ENCODE measurements at places on chromosomes 1 and 21. TPM values are rescaled to one million over a fixed set of nuclear protein-coding genes. Genes with fewer than 3 reads are reported as not detected.

- H3K27me3 ChIP-seq: peaks cover 21% of the 10 kb centered on the region
- H3K36me3 ChIP-seq: no peaks in the 10 kb centered on the region
Observed at GRCh38 chr1:156666862-156667609, 10.2 kb downstream of the NES start.

DNA sequence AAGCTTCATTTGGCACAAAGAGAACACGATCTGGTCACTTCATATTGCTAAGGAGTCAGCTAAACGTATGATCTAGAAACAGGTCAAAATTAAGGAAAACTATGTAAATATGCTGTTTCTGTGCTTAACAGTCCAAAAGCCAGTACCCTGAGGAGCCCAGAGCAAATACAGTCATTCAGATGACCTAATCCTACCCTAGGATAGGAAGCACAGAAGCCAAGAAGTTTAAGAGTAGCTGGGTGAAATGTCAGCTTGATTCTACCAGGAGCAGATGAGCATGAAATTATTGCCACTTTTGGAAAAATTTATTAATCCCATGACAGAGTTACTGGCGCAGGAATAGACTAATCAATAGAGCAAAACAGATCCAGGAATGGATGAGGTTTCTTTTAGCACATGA lies 18.3 kb downstream of the SORT1 start:
- no peak overlapping the region for H3K4me3 ChIP-seq
- H3K27me3 ChIP-seq: peaks cover 4% of the 10 kb centered on the region
- peaks cover 17% of the 10 kb centered on the region for H3K4me1 ChIP-seq
- DNase-seq: no peak
- H3K36me3 ChIP-seq: peaks cover 5% of the 10 kb centered on the region
- no peak overlapping the region for H3K27ac ChIP-seq

DNA sequence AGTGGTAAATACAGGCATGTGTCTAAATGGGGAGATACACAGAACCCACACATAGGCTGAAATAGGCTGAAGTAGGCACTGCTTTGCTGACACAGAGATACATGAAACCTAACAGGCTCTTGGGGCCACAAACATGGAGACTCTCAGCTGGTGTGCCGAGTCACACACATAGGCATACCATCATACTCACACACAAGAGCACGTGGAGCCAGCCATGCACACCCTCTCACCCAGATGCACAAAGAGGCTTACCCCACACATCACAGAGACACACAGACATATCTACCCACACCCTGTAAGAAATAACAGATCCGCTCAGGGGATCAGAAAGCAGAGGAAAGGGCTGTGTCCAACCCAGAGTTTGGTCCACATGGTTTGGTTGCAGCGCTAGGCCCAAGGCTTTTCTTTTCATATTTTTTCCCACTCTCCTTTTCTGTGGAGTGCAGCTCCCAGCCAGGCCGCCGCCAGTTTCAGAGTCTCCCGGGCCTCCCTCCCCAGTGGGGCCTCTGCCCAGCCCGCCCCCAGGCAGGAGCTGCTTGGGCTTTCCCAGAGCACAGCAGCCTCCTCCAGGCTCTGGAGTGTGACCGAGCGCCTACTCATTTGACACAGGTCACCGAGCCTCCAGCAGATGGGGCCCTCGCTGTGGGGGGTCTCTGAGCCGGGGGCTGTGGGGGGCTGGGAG lies 3.9 kb upstream of the POU3F1 start:
- no peak for DNase-seq
- peaks cover 31% of the 10 kb centered on the region for H3K27me3 ChIP-seq
- no peak overlapping the region for H3K4me3 ChIP-seq
- H3K27ac ChIP-seq: no peak overlapping the region
- peaks cover 7% of the 10 kb centered on the region for H3K4me1 ChIP-seq

HLCS gene
- total RNA-seq: 13.9 TPM

ZBTB17 gene
- total RNA-seq: 43.8 TPM

DNA sequence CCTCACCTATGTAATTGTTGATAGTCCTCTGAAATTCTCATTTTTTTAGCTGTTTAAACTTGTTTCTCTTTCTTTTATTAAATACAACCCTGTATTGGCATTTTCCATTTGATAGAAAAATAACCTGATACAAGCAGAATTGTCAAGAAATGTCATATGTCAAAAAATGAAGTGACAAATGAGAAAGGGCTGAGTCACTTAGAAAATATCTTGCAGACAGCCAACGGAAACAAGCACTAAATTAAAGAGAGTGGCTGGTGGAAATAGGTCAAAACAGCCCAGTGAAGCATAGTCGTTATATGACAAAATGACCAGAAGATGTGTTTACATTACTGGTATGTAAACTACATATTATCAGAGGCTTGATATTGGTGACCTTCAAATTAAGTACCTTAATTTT lies 484.4 kb downstream of the PLA2G4A start:
- H3K36me3 ChIP-seq: no peaks in the 10 kb centered on the region
- H3K27me3 ChIP-seq: no peaks in the 10 kb centered on the region
- no peak for DNase-seq
- H3K4me3 ChIP-seq: no peak overlapping the region

GRCh38 chr21:42258150-42258884 lies 39.4 kb downstream of the ABCG1 start:
- no peak overlapping the region for H3K4me3 ChIP-seq
- H3K27me3 ChIP-seq: no peaks in the 10 kb centered on the region
- peaks cover 10% of the 10 kb centered on the region for H3K4me1 ChIP-seq
- DNase-seq: peak; percentile 83
- no peaks in the 10 kb centered on the region for H3K36me3 ChIP-seq
- no peak overlapping the region for H3K27ac ChIP-seq
